ENCODE measurements at places on chromosomes 2 and 18.

- no peak for DNase-seq
Observed at GRCh38 chr2:190791976-190792575, 88.5 kb upstream of the GLS start.

DNA sequence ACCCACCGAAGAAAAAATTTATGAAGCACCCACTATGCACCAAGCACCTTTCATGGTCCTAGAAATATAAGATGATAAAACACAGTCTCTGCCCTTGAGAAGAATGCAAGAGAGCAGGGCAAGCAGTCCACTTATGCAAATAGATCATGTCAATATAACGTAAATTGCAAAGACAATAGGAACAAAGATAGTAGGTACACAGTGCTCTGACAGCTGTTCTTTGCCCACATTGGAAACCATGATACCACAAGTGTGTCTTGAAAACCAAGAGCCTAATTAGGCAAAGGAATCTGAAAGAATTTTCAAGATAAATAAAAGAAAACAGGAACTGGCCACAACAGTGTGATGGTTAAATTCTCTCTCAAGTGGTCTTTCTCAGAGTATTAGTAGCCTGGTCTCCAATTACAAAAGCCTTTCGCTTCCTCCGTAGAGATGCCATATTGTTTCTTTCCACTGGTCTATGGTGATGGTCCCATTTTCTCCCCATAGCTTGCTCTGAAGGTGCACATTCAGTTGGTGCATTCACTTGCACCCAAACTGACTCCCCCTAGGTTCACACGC is 108.5 kb downstream of the VWC2L start:
- no peak for DNase-seq

GRCh38 chr2:115165529-115166109 is 723.2 kb downstream of the DPP10 start:
- DNase-seq = no peak

DNA sequence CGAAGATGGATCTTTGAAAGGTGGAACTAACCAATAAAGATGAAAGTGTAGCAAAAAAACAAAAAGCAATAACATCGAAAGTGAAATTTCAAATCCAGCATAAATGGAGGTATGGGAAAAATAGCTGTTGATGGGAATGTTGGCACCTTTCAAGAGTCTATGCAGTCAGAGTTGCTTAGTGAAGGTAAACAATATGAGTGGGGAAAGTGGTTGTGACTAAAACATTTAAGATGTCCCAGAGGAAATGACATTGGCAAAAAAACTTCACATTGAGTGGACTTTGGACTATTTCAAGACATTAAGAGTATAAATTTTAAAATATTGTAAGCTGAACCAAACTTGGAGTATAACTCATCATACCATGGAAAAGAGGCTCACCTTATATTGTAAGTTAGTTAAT is 17.7 kb downstream of the ETAA1 start:
- no peak for DNase-seq

DNA sequence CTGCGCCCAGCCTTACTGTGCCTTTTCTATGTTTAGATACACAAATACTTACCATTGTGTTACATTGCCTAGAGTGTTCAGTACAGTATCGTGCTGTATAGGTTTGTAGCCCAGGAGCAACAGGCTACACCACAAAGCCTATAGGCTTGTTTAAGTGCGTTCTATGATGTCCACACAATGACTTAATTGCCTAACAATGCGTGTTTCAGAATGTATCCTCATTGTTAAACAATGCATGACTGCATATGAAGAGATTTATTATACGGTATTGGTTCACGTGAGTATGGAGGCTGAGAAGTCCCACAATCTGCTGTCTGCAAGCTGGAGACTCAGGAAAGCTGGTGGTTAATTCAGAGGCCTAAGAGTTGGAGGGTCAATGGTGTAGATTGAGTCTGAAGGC is 46.1 kb upstream of the MGAT4A start:
- DNase-seq = no peak

DNA sequence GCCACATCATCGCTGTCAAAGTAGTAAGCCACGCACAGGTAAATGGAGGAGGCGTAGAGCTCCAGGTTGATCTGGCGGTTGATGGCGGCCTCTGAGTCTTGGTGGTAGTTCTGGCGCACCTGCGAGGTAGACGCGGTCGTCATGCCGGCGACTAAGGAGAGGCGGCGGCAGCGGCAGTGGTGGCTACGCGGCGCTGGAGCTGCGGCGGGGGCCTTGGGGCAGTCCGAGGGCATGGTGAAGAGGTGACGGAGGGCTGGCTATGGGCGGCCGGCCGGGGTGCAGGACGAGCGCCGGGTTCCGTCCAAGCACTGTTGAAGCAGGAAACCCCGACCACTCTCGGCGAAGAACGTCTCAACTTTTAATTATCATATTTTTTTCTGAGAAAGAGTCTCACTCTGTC is 12.7 kb upstream of the ZNF513 start:
- DNase-seq = no peak

- DNase-seq = no peak
Observed at GRCh38 chr2:84879584-84880394, 1.1 kb downstream of the TRABD2A start.

DNA sequence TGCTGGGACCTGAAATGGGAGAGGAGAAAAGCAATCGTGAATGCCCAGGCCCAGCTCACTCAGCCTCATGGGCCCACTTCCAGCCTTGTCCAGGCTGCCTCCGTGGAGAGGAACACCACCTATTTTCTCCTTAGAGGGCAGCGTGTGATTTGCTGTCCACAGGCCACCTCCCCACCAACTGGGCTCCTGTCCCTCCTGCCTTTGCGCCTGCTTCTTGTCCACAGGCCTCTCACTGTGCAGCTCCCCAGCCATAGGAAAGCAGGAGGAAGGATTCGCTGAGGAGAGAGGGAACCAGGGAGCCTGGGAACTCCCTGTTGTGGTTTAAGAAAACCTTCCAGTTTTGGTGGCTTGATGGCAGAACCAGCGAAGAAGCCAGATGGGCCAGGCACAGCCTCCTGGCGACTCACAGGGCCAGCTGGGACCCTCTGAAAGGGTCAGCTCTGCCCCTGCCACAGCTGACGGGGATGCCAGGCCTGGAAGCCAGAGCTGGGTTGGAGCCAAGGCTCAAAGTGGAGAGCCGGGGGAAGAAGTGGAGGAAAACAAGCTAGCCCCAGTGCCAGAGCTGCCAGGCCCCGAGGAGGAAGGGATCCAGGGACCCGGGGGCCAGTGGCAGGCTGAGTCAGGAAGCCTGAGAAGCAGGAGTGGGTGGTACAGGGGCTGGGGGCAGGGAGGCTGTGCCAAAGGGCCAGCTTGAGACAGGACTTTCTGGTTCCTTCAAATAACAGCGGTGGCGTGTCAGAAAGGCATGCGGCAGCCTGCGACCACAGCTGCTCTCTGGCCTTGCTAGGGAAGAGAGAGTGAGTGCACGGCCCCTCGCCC is 9.9 kb downstream of the TMBIM1 start:
- DNase-seq = no peak

DNA sequence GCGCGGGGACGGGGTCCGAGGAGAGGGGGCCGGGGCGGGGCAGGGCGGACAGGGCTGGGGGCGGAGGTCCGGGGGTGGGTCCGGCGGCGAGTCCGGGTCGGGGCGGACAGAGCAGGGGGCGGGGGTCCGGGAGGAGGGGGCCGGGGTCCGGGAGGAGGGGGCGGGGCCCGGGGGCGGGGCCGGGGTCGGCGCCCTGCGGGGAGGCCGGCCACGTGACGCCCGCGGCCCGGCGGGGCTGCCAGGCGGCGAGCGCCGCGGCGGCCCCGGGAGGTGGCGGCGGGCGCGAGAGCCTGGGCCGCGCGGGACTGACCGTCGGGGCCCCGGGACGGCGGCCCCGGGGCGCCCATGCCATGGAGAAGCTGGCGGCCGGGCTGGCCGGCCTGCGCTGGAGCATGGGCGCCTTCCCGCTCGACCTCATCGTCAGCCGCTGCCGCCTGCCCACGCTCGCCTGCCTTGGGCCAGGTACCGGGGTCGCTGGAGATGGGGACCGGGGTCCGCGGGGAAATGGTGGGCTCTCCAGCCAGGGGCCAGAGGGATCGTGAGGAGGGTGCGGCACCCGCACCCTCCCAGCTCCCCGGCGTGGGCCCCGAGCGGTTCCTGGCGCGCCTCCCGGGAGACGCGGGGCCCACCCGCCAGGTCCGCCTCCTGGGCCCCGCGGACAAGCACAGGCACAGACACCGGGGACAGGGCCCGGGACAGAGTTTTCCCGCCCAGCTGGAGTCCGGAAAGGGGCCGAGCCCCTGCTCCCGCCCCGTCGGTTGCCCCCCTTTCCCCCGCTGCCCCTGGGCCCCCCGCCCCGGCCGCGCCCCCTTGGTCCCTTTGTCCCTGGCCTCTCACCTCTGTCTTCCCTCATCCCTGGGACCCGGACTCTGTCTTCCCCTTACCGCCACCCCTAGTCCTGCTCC is at the start of gene GAREM2:
GAREM2 (plus strand) TSS at position 218 of the 905 bp plus-strand sequence; CDS start at position 351, 133 bp downstream.
- no peak for DNase-seq

GRCh38 chr2:119283873-119284331 is 60.3 kb downstream of the STEAP3 start:
- DNase-seq = no peak

DNA sequence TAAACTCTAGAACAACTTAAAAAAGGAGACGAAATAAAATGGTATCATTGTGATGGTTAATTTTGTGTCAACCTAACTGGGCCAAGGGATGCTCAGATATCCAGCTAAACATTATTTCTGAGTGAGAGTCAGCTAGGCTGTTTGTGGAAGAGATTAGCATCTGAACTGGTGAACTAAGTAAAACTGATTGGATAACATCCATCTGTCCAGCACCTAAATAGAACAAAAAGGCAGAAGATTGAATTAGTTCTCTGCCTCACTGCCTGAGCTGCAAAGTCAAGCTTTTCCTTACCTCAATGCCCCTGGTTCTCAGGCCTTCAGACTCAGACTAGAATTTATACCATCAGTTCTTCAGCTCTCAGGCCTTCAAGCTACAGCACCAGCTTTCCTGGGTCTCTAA is 30.0 kb downstream of the PPP3R1 start:
- no peak for DNase-seq

- DNase-seq = no peak
Observed at GRCh38 chr2:20737505-20737904, 70.6 kb downstream of the GDF7 start.

GRCh38 chr2:146994246-146994645 is 850.6 kb upstream of the ACVR2A start:
- no peak for DNase-seq

GRCh38 chr2:17476064-17476463 is 42.2 kb downstream of the RAD51AP2 start:
- DNase-seq = no peak

GRCh38 chr2:212797484-212798205 is 259.0 kb upstream of the ERBB4 start:
- DNase-seq = no peak

- DNase-seq = no peak
Observed at GRCh38 chr2:120747281-120747680, 11.6 kb downstream of the GLI2 start.

GRCh38 chr2:129205766-129206165 is 773.7 kb upstream of the RAB6C start:
- no peak for DNase-seq

GRCh38 chr2:134839649-134840048 is 1.2 kb downstream of the ACMSD start:
- no peak for DNase-seq

DNA sequence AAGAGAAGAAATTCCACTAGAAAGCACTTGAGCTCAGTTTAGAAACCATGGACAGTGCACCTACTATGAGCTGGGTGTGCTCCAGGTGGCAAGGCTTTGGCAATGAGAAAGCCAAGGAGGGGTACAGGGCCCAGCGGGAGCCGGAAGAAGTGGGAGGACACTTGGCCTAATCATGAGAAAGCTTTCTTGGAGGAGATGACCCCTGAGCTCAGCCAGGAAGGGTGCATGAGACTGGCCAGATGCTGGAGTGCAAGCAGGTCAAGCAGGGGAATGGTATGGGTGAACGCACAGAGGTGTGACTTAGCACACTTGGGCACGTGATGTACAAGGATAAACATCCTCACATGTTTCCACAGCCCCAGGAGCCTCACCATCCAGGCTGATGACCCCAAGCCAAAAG is 97.2 kb upstream of the GLI2 start:
- no peak for DNase-seq

DNA sequence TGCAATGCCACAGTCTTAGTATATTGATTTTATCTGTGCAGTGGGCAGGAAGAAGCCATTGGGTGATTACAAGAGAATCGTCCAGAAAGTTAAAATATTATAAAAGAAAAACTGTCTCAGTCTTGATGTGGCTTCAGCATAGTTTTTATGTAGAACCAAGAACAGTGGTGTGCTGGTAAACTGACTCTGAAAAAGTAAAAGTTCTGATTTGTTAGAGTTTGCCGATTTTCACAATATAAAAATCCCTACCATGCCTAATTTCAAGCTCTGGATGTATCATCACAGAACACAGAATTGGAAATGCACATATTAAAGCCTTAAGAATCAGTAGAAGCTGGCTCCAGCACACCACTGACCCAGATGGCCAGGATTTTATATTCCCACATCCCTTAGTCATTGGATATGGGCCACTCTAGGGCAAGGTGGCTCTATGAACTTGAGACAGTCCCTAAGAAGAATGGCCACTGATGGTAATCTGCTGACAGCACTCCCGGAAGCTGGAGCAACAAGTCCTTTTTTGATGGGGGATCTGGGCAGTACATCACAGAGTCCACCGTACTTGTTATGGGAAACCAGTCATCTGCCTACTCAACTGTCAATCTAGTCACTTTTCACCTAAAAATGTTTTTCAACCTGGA is 9.3 kb upstream of the PLEKHM3 start:
- DNase-seq = no peak

GRCh38 chr2:112073875-112074274 is 18.8 kb downstream of the TMEM87B start:
- no peak for DNase-seq

GRCh38 chr2:225378984-225379383 is 20.5 kb upstream of the NYAP2 start:
- DNase-seq = no peak

GRCh38 chr2:210568108-210568507 is 11.7 kb downstream of the CPS1 start:
- DNase-seq = no peak

DNA sequence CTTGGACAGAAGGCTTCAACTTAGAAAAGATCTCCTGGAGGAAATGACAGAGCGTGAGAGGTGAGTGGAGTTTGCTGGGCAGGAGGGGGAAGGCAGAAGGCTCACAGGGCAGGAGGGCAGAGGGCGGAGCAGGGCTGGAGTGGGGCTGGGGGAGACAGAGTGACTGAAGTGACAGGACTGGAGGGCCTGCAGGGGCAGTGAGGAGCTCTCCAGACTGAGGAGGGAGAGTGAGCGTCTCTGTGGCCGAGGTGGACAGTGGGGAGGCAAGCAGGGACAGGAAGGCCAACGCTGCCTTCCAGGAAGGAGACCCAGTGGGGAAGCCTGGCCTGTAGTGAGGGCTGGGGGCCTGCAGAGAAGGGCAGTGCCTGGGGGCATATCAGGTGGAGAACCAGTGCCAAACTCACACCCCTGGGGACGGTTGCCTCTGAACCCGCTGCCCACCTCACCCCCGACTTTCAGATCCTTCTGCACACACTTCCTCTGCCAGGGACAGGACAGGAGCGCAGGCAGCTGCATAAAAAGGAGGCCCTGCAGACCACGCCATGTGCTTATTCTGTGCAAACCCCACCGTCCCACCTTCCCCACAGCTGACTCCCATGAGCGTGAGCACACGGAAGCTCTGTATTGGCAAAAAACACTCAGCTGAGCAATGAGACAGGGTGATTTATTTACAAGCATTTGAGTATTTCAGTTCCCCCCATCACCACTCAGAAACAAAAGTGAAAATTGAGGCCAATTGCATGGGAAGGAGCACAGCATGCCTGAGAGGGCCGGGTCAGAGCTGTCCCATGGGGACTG is 244.3 kb downstream of the FAM210A start:
- no peak for DNase-seq
